ENCODE measurements at places on chromosomes 16 and 17.

- DNase-seq = no peak
Measured at GRCh38 chr16:73976644-73977043, 320.0 kb upstream of the PSMD7 start.

DNA sequence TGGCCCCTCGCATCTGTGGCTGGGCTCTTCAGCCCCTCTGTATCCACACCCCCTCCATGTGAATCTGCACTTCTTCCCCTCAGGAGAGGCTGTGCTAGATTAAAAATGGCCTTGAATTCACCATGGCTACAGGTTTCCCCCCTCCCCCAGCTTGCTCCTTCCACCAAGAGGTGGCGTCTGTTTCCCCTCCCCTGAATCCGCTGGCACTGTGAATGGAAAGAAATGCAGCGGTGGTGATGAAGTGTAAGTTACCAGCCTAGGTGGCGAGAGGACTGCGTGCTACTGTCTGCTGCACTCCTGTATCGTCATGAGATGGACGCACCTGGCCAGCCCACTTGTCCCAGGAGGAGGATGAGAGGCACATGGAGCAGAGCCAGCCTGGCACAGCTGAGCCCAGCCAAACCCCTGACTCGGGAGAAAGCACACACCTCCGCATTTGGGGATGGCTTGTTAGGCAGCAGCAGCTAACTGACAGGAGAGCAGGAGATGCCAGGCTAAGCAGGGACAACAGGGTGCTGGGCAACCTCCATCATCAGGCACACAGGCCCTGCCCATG lies 26.2 kb downstream of the TNFRSF13B start:
- no peak for DNase-seq

- no peak for DNase-seq
Measured at GRCh38 chr16:10312784-10313724, 72.8 kb upstream of the ATF7IP2 start.

- no peak for DNase-seq
Measured at GRCh38 chr16:60073376-60073775, 1339.3 kb upstream of the GOT2 start.

DNA sequence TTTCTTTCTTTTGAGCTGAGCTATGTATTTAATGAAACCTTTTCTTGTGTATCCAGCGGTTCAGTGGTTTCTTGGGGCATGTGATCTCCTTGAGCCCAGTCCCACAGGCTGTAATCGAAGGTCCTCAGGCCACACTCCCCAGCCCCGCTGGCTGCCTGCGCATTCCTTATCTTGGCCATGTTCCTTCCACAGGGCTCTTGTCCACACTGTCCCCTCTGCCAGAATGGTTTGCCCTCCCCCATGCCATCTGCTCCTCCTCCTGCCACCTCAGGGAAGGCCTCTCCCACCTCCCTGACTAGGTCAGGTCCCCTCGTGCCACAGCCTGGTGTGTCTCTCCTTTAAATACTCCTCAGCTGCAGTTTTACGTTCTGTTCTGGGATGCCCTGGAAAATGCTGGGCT lies 12.1 kb upstream of the NLRC5 start:
- DNase-seq = no peak
